NCI-H2107 (cell line): ENCODE measurements at places on chromosomes 11 and 22.

- DNase-seq: no peak
These were observed 400.0 kb downstream of the LARGE1 start for GRCh38 chr22:33519974-33520903.

- DNase-seq: no peak
These were observed 65.2 kb downstream of the NFAM1 start for GRCh38 chr22:42366806-42367581.

- no peak for DNase-seq
These were observed 14.1 kb downstream of the TMEM123 start for GRCh38 chr11:102438311-102439062.

GRCh38 chr11:80129396-80129795 lies 688.6 kb upstream of the TENM4 start:
- no peak for DNase-seq

GRCh38 chr11:75313513-75314272 lies 37.8 kb downstream of the ARRB1 start:
- no peak for DNase-seq

GRCh38 chr11:115184901-115185300 lies 319.3 kb downstream of the CADM1 start:
- no peak for DNase-seq

GRCh38 chr11:64813826-64814225 lies 3.5 kb upstream of the MEN1 start:
- DNase-seq: no peak

DNA sequence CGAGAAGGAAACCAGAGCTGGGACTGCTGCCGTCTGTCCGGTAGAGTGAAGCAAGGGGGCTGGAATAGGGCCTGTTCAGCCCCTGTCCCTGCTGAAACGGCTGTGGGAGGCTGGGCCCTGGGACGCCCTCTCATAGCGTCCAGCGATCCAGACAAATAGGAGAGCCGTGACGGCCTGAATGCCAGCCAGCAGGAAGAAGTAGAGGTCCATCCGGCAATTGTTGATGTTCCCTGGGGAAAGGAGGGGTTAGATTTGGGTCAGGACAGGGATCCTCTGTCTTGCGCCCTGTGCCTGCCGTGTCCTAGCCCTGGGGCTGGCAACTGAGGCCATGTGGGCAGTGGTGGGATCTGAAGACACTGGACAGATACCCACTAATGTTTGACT lies 12.9 kb downstream of the TMEM132A start:
- DNase-seq: no peak

GRCh38 chr11:115869780-115870431 lies 365.7 kb upstream of the CADM1 start:
- peak; percentile 7 for DNase-seq

DNA sequence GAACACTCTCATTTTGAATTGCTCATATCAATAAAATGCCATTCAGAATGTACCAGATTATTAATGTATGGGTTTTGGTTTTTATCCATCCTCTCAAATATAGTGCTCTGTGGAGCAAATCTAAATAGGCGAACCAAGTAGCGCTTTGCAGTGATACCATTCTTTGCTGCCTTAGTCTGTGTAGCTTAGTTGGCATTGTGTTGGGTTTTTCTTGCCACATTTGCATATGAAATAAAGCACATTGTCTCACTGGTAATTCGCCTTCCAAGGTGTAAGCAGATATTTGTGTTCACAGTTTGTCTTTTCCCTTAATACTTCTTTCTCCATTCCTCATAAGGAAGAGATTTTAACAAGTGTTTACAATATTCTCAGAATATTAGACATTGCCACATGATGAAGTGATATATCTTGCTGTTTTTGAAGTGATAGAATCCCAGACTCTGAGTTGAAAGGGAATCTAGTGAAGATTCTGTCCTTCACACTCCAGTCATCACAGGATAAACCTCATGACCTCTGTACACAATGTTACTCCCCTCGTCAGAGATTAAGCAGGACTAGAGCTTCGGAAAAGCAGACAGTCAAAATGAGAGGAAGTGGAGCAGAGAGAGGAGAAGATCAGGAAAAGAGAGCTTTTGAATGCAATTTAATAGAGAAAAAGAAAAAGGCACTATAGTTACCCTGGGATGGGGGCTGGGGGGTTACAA lies 16.5 kb downstream of the C11orf91 start:
- DNase-seq: no peak

DNA sequence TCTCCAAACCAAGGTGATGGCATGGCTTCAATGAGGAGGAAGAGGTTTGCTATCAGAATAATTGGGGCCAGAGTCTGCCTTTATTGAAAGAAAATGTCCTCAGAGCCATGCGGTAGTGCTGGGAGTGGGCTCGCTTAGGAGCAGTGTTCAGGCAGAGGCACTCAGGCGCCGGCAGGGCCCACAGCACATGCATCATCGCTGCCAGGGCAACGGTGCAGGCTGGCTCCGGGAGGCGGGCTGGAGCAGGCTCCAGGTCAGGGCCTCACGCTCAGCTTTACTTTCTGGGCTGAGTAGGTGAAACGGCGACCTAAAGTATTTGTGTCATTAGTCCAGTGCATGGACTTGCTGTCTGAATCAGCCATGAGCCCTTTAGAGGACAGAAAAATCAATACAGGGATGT lies 169.9 kb upstream of the CCDC90B start:
- no peak for DNase-seq

GRCh38 chr11:43685440-43685839 lies 4.9 kb downstream of the HSD17B12 start:
- no peak for DNase-seq

DNA sequence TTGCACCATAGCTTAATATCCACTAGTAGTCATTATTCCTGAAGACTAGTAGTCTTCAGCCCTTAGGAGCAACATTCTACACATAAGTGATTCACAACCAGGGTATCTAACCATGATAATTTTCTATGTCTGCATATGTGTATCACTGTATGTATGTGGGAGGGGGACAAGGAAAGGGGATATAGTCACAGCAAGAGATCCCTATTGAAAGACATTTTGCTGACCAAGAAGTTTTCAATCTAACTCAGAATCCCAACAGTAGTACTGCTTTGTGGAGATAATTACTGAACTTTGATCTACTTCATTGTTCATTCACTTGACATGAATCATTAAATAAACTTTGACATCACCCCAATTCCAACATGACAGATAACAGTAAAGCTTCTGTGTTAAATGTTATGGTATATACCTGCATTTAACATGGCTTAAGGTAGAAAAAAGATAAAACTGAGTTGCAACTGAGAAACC lies 10.3 kb downstream of the PIK3C2A start:
- DNase-seq: no peak

DNA sequence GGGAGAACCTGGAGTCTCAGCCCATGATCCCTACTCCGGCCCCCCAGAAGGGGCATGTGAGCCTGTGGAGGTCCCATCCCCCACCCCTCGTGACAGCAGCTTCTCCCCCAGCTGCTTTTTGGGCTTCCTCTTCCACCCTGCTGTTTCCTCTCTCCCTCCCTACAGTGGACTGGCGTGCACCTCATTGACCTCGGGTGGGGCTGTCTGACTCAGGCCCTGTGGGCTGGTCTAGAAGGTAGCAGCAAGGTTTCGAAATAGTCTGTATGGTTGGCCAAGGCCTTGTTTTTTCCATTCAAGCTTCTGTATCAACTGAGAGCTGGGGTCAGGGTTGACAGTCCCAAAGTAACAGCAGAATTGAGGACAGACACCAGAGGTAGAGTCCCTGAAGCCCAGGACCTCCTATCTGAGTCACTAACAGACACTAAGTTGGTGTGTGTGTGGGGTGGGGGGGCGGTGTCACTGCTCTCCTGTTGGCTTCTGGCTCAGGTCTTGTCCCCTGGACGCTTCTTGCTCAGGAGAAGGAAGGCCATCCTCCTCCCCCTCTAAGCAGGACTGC lies 7.7 kb downstream of the SLC37A2 start:
- no peak for DNase-seq
